GM13976 (cell line): ENCODE measurements at places on chromosomes 7 and 10.

- no peak for DNase-seq
These were observed 49.1 kb downstream of the RAB11FIP2 start for GRCh38 chr10:117997673-117998072.

GRCh38 chr10:49606981-49607535 is 3.1 kb upstream of the SLC18A3 start:
- peak; percentile 90 for DNase-seq

DNA sequence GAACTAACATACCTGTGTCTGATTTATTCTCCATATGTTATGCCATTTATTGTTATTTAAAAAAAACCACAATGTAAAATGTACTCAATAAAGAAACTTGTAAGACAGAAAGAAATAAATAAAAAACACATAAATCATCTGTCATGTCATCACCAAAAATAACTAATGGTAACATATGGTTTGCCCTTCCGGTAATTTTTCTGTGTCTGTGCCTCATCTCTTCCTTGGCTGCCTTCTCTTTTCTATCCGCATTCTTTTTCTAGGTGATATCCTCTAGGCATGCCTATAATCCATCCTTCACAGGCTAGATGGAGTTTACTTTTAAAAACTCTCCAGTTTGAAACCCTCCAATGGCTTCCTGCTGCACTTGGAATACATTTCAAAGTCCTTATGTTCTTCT is 304.0 kb upstream of the ETV1 start:
- no peak for DNase-seq

DNA sequence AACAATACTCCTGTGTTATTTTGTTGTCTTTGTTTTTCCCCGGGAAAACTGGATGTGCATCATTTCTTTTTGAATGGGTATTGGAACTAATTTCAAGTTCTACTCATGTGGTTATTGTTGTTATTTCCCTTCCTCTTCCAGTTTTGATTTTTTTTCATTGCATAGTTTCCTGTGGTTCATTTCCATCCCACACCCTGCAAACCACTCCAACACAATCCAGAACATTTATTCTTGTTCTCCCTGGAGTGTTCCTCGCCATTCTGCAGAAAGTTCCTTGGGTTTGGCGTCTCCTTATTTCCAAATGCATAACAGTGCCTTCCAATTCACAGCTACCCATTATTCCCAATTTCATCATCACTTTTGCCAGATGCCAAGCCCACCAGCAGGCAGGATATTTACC is 775.1 kb downstream of the TNS3 start:
- DNase-seq: no peak

GRCh38 chr7:135091717-135092116 is 56.2 kb upstream of the TMEM140 start:
- DNase-seq: no peak

DNA sequence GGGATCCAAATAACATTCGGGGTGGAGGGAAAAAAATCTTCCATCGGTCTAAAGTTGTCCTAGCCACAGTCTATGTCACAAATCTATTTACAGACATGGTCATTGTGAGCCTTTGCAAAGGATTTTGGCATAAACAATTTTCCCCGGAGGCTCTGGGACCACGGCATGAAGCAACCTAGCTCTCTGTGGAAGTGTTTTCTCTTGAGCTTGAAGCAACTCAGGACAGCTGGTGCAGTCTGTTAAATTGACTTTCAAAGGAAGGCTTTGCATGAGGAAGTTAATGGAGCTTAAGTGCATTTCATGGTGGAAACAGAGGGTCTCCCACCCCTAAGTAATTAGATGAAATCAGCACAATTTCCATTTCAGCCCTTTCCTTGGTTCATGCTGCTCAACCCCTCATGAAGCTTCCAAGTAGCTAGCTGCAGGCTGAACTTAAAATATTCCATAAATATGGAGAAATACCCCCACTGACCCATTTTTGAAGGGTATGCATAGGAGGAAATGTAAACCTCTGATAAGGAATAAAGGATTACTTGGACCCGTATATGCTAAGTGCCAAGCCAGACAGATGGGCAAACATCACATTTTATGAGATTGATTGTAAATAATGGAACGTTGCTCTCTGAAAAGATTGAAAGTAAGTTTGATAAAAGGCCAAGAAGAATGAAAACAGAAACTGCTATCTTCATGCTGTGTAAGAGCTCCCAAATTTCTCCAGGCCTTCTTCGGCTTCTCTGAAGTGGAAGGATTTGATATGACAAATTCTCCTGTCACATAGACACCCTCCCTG is 39.9 kb downstream of the CCDC3 start:
- DNase-seq: no peak

DNA sequence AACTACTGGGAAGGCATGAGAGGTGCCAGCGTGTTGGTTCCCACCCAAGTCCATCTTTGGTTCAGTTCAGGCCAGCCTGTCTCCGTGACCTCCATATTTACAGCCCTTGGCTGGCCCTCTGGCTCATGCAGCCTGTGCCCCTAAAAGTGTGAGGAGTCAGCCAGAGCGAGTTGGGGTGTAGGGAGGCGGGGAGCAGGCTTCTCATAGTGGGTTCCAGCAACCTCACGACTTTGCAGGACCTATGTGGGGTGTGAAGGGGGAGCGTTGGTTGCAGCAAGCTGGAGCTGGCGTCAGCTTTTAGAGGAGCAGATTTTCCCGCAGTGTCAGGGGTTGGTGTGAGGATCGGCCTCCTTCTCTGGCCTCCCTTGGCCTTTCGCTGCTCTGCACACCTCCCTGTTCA is 9.8 kb downstream of the TSPAN14 start:
- DNase-seq: no peak

GRCh38 chr7:128831178-128831993 is 1.2 kb downstream of the FLNC start:
- DNase-seq: peak; percentile 67

GRCh38 chr7:149071182-149071635 is 19.3 kb downstream of the ZNF786 start:
- no peak for DNase-seq

GRCh38 chr10:71053169-71053895 is 159.0 kb upstream of the UNC5B start:
- DNase-seq: no peak

DNA sequence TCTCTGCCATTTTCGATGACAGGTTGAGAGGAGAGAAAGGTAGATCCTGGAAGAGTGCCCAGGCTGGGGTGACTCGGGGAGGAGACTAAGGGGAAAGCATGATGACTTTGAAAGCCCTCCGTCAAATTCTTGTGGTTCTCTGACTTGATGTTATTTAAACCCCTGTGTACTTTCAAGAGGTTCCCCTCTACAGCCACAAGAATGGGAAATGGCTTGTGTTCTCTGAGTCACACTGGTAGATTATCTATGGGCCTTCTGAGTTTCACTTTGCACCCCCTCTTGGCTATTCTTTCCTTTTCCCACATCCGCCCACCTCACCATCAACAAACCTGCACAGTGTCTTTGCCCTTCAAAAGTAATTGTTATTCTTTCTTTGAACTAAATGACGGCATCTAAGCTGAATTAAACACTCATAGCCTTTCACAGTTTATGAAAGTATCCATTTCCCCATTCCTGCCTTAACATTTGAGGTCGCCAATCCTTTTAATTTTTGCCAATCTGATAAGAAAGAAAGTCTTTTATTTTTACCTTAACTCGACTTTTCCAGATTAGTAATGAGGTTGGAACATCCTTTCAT is 24.1 kb downstream of the PRF1 start:
- peak; percentile 71 for DNase-seq

DNA sequence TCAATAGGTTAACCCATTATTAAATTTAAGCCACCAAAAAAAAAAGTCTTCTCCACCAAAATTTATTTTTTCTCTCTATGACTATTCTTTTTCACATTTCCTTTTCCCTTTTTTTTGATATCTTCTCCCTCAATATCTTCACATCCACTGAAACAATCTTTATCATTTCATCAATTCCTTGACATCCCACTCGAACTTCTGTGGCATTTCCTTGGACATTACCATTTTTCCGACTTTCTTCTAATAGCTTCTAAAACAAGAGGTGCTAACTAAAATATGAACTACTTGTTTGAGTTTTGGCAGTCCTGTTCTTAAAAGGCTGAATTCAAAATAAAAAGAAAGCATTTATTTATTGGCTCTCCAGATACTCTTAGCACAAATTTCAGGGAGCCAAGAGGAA is 684 bp upstream of the CTNNA3 start:
- no peak for DNase-seq

DNA sequence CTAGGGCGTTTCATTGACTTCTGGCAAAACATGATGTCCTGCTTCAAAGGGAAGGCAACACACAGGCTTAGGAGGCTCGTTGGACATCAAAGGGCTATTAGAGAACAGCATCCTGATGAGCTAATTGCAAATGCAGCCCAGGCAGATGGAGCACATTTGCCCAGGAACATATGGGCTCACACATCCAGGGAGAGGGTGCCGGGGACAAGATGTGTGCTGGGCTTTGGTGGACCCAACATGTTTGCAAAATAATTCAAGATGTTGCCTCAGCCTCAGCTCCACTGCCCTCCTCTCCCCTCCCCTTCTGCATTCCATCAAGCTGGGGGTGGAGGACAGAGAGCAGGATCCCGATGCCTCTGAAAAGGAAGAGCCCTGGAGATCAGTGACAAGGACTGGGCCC is 217.1 kb upstream of the ZMIZ1 start:
- no peak for DNase-seq

GRCh38 chr7:127844165-127844564 is 187.1 kb downstream of the LRRC4 start:
- no peak for DNase-seq

DNA sequence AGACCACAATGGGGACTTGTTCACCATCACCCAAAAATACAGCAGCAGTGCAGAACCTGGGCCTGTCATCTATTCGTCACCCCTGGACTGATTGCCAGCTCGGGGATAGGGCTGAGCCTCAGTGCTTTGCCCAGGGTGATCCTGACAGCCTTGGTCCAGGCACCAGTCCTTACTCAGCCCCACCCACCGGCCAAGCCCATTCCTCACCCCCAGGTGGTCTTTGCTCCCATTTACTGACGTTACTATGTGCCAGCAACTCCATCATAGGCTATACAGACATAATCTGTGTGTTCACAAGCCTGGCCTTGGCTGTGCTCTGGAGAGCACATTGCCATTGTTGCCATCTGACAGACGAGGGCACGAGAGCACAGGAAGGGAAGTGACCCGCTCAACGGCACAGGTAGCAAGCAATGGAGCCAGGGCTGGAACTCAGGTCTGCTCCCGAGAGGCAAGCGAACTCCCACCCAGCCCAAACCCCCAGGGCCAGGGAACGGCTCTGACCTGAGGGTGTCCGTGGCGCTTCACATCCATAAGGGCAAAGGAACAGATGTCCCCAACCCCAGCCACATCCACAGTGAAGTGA is 6.8 kb downstream of the ATG9B start:
- DNase-seq: no peak

DNA sequence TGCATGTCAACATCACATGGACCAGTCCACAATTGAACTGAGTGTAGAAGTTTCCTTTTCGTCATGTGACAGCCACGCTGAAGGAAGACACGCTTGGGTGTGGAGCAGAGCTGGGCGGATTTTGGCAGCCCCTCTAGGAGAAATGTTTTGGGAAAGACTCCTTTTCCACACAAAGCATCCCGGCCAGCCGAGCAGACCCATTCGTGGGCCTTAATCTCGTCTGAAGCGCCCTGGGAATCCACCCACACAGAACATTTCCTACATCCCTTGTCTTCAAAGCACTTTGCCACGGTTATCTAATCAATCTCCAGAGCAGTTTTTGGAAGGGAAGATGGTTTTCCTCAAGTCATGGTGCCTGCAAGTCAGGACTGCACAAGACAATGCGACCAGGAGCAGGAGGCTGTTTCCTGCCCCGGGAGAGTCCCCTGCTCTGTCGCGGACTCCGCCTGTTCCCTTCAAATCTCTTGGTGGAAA is 8.4 kb upstream of the IFT22 start:
- DNase-seq: no peak

- peak; percentile 12 for DNase-seq
These were observed 114.6 kb upstream of the RET start for GRCh38 chr10:42962110-42962901.

DNA sequence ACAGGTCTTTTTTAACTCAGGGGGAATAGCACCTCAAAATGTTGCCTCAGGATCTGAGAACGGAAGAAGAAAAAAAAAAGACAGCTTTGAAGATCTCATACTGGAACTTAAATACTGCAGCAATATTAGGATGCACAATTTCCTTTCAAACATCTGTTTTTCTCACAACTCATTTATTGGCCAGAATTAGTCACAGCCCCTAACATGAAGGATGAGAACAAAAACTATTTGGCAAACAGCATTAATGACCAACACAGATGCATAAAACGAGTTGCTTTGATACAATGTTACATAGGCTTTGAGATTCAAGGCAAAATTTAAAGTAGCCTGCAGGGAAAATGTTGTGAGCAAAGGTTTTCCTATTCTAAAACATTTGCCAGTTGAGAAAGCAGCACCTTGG is 36.5 kb downstream of the JMJD1C start:
- DNase-seq: no peak

- DNase-seq: no peak
These were observed 27.3 kb downstream of the RALA start for GRCh38 chr7:39650676-39651075.

- DNase-seq: no peak
These were observed 2.7 kb upstream of the SUV39H2 start for GRCh38 chr10:14875941-14876340.

- no peak for DNase-seq
These were observed 159.3 kb downstream of the ST7 start for GRCh38 chr7:117112640-117113039.

- no peak for DNase-seq
These were observed 10.7 kb upstream of the KPNA7 start for GRCh38 chr7:99218406-99219184.

- DNase-seq: no peak
These were observed 77.4 kb upstream of the NRBF2 start for GRCh38 chr10:63055705-63056104.

- DNase-seq: peak; percentile 99
These were observed 1.6 kb downstream of the COMTD1 start for GRCh38 chr10:75234017-75234682.
